Fibroblast of skin of left biceps (primary cell): ENCODE measurements at places on chromosomes 12 and 14.

DNA sequence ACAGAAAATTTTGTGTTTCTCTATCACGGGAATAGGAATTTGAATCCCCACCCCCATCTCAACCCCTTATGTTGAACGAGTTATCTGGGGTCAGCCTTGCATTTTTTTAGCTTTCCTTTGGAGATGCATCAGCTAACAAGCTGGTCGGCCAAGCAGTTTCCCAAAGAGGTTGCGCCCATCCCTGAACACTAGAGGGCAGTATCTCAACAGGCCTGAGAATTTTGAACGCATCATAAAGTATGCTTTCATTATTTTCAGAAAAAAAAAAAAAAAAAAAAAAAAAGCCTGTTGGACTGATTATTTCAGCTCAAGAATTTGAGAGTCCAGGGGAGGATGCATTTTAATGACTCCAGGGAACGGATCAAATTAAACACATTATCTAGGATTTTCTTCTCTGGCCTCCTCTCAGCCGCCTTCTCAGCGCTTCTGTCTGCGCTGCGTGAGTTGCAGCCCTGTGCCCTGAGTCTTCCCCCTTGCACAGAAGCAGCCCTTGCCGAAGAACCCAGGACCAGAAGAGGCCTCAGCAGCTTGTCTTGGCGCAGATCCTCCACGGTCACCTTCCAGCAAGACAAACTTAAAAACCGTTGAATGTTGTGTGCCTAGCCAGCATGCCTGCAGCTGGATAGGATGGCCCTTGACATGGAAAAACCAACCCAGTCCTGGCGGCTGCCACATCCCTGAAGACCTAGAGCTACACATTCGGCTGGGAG, 76.6 kb upstream of the GZMB start:
- peak; percentile 6 for DNase-seq

GRCh38 chr12:92556141-92556540, 146.6 kb upstream of the PLEKHG7 start:
- DNase-seq, result no peak

DNA sequence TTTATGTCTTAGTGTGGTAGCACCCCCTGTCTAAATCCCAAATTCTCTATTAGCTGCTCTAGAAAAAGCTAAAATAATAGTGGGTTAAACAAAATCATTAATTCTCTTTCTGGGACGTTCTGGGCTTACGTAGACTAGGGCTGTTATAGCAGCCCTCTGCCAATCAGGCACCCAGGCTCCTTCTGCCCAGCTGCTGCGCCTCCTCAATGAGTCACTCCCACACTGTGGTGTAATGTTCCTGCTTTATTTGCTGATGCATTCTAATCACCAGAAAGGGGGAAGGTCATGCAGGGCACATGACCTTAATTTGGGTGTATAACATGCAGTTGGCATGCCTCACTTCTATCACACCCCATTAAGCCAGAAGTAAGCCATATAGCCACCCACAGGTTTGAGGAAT, 294.5 kb downstream of the GALC start:
- DNase-seq, result no peak

- no peak for DNase-seq
Observed at GRCh38 chr12:34393821-34394150, 371.5 kb downstream of the ALG10 start.

DNA sequence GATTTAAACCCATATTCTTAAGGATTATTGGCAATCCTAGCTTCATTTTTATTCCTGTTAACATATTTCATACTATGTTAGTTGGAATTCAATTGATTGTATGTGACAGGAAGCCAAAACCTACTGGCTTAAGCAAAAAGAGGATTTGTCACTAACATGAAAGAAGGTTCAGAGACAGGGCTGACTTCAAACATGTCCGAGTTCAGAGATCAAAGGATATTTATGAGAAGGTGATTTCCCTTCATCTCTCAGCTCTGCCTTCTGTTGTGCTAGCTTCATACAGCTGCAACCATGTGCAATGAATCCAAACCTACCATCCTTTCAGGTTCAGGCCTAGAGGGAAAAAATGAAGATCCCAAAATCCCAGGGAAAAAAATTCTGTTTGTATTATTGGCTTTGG, 349.7 kb downstream of the ATP23 start:
- DNase-seq, result no peak

DNA sequence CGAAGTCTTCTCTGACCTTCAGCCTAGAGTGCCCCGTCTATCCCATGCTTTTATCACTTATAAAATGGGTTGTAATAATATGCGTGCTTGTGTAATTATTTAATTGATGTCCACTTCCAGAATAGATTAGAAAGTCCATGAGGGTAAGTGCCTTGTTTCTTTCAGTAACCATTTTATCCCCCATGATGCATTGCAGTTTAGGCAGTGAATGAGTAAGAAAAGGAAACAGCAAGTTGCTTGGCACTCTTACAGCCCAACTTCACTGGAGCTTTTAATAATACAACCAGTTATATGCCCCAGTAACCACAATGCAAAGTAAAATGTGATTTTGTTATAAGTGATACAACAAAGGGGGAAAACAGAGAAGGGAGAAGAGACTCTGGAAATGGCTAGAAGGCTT, 287.3 kb downstream of the MED13L start:
- no peak for DNase-seq

GRCh38 chr12:119118625-119119024, 60.1 kb upstream of the HSPB8 start:
- DNase-seq, result no peak

DNA sequence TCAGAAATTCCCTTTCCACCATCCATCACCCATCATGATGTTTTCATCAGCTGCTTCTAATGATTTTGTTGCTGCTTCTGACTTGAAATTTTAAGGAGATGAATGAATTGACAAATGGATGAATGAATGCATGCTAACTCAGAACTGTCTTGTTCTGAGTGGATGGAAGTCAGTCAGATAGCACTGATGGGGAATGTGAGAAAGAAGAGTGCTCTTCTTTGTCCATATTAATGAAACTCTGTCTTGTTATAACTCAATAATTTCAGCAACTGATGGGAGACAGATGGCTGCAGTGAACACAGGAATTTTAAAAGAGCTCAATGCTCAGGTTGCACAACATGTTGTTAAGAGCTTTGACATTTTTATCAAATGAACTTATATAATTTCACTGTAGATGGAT, 422.0 kb downstream of the TRHDE start:
- no peak for DNase-seq

- DNase-seq, result peak; percentile 88
Observed at GRCh38 chr12:113214895-113215400, 6.3 kb upstream of the TPCN1 start.

DNA sequence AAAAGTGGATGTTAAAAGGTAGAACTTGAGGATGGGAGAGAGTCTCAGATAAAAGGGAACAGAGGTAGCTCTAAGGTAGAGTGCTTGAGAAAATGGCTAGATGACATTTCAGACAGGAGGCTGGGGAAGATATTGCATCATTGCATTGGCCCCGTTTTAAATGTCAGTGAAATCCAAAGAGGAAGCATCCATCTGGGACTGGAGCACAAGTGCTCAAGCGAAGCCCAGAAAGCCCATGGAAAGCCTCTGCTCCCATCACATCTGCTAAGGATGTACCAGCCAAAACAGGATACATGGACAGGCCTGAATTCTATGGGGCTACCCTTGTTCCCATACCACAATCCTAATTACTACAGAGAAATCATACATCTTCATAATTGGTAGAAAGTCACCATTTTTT, 581.5 kb upstream of the TMEM132C start:
- no peak for DNase-seq

- DNase-seq, result no peak
Observed at GRCh38 chr12:52405922-52406385, at the start of gene KRT82. Gene KRT82, minus strand, starts transcription at chr12:52406335. Its CDS starts 58 bp downstream, at chr12:52406277.

- DNase-seq, result no peak
Observed at GRCh38 chr12:10073261-10073660, 25.5 kb downstream of the CLEC1A start.

DNA sequence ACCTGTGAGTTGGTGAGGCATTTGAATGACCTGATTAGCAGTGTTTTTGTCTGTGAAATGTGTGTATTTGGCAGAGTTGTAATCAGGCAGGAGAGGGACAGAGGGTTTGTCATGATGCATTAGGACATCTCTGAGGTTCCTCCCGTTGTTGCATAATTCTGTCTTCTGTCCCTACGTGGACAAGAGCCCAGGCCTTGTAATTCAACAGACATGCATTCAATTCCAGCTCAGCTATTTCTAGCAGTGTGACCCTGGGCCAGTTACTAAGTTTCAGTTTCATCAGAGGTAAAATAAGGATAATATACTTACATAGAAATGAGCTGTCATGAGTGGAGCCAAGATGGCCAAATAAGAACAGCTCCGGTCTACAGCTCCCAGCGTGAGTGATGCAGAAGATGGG, 208.6 kb downstream of the SLC38A4 start:
- DNase-seq, result no peak

GRCh38 chr12:19778172-19778571, 338.9 kb downstream of the AEBP2 start:
- DNase-seq, result no peak

- no peak for DNase-seq
Observed at GRCh38 chr12:45768194-45768593, 38.7 kb downstream of the ARID2 start.

- no peak for DNase-seq
Observed at GRCh38 chr12:52369809-52370208, 2.5 kb upstream of the KRT85 start.

GRCh38 chr14:46091819-46092218, 559.8 kb downstream of the RPL10L start:
- DNase-seq, result no peak

GRCh38 chr12:22626406-22626805, 1.4 kb downstream of the ETNK1 start:
- no peak for DNase-seq

- no peak for DNase-seq
Observed at GRCh38 chr14:87233266-87233665, 759.7 kb downstream of the GALC start.

DNA sequence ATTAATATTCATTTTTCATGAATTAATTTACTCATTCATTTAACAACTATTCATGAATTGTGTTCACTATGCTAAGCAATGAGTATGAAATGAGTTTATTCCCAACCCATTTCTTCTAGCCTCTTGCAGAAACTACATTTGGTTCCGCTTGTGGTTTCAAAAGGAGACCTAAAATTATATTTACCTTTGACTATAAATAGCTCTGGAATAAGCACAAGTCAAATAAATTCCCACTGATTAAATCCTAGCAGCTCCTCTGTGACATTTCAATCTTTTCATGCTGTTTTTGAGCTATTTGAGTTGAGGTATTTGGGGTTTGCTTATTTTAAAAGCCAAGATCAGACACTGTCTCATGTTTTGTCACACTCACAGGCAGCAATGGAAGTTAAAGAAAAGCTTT, 46.9 kb downstream of the DUSP6 start:
- DNase-seq, result no peak

- no peak for DNase-seq
Observed at GRCh38 chr14:65424531-65424930, 12.0 kb downstream of the FUT8 start.

DNA sequence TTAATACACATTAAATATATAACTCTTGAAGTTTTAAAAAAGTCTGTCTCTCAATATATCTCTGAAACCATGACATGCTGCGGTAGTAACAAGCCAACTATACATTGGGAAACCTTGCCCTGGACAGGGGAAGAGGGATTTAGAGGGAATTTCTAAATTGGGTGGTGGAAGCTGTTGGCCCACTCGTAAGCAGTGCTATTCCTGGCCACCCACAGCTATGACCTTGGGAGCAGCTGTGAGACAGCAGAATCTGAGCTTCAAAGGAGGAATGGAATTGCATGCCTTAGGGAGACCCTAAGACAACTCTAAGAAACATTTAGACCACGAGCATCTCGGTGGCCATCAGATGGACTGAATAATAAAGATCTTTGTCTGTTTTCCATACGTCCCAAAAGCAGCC, 15.8 kb upstream of the GCH1 start:
- DNase-seq, result no peak

- DNase-seq, result no peak
Observed at GRCh38 chr12:125996443-125996842, 931.2 kb downstream of the AACS start.

GRCh38 chr12:71576496-71576895, 87.2 kb downstream of the ZFC3H1 start:
- no peak for DNase-seq

GRCh38 chr14:59870277-59871165, at the start of gene RTN1:
Gene RTN1, minus strand, starts transcription at chr14:59870776. Its CDS starts 146 bp downstream, at chr14:59870630.
- peak; percentile 3 for DNase-seq

DNA sequence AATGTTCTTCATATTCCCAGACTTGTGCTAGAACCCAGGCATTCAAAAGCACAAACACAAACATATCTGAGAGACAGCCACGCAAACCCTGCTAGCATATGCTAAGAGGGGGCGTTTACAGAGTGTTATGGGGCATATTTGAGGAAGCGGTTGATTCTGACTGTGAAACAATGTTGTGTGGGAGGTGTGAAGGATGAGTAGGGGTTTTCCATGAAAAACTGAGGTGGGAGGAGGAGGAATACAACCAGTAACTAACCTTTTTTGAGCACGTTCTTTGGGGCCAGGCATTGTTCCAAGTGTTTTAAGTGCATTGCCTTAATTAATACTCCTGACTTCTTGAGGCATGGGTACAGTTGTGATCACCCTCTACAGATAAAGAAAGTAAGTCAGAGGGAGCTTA, 499.5 kb downstream of the AACS start:
- DNase-seq, result no peak

DNA sequence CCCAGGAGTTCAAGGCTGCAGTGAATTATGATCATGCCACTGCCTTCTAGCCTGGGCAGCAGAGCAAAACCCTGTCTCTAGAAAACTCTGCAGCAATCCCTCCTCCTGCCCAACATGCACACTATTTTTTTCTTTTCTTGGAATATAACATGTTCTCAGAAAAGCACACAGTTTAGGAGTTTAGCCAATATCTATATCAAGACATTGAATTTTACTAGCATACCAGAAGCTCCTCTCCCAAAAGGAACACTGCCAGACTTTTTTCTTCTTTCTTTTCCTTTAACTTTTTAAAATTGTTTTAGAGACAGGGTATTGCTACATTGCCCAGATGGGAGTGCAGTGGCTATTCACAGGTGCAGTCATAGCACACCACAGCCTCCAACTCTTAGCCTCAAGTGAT, 107.1 kb upstream of the AEBP2 start:
- DNase-seq, result no peak

DNA sequence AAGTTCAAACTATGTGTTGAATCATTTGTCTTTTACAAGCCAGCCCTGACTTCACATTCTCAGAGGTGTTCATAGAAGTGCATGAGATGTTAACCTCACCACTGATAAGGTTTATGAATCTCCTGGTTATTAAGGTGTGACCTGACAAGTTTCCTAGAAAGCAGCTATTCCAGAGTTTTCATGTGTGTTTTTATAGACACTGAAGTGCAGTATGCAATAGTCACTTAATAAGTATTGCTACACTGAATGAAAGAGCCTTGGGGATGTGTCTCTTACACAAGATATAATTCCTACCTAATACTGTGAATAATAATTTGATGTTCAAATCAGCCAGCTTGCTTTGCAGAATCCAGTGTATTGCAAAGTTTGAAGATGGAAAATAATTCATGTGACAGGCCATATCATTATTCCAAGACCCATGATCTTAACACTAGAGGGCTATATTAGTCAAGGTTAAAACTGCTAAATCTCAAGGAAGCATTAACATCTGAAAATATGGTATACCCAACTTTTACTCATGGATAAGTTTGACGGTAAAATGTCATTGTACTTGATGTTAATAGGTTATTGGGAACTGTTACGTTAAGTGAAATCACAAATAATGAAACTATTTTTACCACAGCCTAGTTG, 13.0 kb downstream of the SLC25A3 start:
- no peak for DNase-seq
